ENCODE measurements at places on chromosomes 16 and 17.

DNA sequence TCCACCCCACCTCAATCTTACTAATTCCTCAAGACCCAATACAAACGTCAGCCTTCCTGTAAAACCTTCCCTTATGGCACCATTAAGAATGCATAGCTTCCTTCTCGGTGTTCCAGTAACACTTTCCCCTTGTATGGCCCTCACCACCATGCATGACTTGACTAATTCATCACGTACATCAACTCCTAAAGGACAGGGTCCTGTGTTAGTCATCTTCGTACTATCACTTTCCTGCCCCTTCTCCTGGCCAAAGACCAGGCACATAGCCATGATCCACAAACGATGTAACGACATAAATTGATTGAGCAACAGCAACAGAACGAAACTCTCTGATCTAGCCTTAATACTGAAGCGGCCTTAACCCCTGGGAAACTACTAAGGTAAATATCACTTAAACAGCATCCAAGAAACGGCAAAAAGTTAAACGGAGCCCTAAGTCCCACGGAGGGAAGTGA is 612 bp downstream of the PSMD12 start:
- no peak for DNase-seq

DNA sequence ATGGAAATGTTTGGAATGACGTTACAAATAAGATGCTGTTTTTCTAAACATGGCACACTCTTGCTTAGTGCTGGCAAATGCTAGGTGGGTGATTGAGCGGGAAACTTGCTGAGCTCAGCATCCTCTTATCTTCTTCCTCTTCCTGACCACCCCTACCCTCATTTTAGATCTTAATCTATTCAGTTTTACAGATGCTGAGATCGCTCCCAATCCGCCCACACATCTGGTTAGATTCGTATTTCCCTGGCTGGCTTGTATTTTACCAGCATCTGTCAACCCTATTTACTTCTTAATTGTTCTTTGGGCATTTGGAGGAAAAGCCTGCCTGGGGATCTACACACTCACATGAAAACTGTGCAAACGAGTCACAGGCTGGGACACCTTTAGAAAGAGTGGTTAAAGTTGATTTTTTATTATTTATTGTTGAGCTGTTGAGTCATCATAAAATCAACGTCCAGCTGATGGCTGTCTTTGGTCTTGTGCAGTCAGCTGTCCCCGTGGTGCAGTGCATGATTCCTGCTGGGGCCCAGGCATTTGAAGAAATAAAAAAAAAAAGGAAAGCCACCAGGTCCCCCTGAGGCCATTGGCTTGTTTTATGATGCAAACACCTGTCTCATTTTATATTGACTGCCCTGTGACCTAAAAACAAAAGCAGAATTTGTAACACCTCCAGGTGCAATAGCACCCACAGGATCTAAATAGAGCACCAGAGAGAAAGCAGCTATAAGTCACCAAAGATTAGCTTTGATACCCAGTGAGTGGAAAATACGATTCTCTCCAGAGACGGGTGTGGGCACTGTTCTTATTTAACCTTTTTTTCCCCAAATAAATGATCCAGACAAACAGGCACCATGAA is 258.6 kb downstream of the HS3ST3B1 start:
- no peak for DNase-seq

GRCh38 chr17:22512997-22513538 is 820.7 kb downstream of the KCNJ18 start:
- no peak for DNase-seq

DNA sequence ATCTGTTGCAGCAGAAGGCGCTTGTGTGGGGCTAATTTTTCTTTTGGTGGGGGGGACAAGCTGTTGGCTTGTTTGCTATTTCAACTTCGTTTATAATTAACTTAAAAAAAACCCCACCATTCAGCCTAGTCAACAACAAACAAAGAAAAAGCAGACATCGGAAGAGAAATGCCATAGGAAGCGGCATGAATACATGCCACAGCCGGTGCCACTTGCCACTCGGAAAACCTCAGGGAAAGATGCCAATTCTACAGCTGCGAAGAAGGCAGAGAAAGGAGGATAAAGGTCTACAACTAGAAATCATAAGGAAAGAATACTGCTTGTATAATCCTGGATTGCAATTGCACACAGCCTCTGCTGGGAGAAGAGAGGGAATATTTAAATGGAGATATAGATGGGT is 254.4 kb upstream of the PMFBP1 start:
- DNase-seq, result no peak

DNA sequence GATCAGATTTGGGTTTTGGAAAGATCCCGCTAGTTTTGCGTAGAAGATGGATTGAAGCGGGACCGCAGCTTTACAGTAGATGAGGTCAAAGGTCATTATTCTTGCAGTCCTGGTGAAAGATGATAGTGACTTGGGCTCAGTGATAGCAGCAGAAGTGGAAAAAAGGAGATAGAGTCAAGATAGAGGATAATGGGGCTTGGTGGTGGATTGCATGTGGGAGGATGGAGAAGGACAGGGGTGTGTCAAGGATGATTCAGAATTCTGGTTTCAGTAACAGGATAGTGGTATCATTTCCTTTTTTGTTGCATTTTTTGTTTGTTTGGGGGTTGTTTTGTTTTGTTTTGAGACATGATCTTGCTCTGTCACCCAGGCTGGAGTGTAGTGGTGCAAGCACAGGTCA is 28.7 kb downstream of the CHD9NB start:
- no peak for DNase-seq

GRCh38 chr16:64667334-64667877 is 454.5 kb downstream of the CDH11 start:
- DNase-seq, result no peak

DNA sequence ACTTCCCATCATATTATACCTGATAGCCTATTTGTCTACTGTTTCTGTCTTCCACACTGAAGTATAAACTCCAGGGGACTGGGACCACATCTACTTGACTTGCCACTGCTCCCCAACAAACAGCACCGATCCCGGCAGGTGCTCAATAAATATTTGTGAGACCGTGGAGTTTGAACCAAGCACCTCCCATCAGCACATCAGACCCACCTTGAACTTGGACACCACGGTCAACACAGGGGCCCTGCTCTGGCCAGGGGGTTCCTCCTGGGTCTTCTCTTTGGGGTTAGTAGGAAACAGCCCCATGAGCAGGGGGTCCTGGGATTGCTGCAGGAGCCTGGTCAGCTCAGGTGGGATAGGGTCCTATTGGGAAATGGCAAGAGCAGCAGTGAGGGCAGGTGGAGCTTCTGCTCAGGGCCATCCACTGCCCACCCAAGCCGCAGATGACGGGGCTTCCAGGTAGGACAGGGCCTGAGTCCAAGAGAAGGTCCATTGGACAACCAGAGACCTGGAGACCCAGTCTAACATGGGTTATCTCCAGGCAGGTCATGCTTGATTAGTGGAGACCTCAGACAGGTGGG is 19.9 kb downstream of the ZNHIT3 start:
- no peak for DNase-seq

DNA sequence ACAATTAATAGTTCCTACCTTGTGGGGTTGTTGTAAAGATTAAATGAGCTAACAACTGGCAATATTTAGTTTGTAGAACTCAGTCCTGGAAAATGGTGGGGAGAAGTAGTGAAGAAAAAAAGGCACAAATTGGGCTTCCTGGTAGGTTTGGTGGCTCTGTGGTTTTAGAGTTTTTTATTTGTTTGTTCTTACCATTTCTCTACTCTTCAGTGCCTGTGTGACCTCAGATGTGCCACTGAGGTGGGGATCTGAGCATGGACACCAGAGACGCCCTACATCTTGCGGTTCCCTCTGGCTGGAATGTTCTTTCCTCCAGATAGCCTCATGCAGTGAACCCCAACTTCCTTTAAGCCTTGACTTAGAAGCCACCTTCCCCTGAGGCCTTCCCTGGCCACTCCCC is 7.7 kb downstream of the ZBTB4 start:
- no peak for DNase-seq

DNA sequence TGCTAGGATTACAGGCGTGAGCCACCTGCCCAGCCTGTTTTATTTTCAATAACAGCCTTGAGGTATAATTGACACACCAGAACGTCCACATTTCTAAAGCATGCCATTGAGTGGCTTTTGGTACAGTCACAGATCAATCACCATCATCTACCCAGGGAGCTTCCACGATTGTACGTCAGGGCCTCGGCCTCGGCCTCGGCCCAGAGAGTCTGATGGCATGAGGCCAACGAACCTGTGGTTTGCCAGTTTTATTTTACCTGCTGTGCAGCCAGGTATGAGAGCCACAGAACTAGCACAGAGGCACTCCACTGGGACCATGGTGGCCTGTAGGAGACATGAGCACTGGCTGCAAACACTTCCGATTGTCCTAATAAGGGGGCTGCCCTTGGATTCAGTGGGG is 8.3 kb downstream of the UBALD1 start:
- no peak for DNase-seq

DNA sequence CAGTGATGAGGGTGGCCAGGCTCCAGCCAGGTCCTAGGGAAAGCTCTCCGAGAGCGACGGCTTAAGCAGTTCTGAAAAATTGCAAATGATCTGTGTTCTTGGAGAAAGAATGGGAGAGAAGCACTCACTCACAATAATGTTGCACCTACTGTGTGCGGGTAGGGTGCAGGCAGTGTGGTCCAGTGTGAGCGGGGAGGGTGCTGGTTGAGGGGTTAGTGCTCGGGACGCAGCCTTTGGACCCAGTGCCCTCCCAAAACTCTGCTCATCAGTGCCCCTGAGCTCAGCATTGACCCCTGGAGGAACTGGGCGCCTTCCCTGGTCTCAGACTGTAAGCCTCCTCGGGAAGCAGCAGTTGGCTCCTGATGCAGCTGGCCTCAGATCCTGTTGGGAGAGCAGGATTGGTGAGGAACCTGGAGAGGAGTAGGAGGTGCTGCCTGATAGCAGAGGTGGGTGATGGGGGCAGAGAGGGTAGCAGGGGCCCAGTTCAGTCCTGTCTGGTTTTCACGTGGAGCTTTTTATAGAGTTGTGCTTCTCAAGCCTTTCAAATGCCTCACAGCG is 23.6 kb upstream of the ZNF750 start:
- DNase-seq, result no peak

- DNase-seq, result no peak
These were observed 40.3 kb upstream of the ENPP7 start for GRCh38 chr17:79690466-79690865.

DNA sequence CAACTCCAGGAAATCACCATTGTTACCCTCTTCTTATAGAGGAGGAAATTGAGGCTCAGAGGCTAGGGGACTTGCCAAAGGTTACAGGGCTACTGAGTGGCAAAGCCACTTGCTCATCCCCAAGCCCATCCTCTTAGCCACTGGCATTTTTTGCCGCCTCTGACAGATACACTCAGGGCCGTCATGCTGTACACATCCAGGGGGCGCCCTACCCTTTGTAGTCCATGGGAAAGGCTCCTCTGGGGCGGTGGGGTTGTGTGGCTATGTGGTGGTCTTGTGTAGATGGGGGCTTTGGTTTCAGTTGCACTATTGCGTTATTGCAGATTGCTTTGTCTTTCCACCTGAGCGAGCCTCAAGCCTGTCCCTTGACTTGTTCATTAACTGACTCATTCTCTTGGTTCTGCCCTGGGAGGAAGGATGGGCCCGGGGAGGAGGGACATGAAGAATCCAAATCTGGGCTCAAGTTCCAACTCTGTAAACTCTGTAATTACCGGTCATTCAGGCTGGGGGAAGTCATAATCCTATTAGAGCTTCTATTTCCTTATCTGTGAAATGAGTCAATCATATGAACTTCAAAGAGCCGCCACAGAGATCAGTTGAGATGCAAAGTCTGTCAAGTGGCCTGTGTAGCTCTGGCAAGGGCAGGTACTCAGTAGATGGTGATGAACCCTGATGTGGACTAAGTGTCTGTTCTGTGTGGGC is 2.8 kb downstream of the NOS2 start:
- no peak for DNase-seq

GRCh38 chr17:80668375-80669148 is 123.9 kb downstream of the RPTOR start:
- DNase-seq, result no peak

- no peak for DNase-seq
These were observed 190.7 kb upstream of the DYNLRB2 start for GRCh38 chr16:80350061-80350460.

- DNase-seq, result no peak
These were observed 50.4 kb upstream of the CIBAR2 start for GRCh38 chr16:85162478-85163277.

DNA sequence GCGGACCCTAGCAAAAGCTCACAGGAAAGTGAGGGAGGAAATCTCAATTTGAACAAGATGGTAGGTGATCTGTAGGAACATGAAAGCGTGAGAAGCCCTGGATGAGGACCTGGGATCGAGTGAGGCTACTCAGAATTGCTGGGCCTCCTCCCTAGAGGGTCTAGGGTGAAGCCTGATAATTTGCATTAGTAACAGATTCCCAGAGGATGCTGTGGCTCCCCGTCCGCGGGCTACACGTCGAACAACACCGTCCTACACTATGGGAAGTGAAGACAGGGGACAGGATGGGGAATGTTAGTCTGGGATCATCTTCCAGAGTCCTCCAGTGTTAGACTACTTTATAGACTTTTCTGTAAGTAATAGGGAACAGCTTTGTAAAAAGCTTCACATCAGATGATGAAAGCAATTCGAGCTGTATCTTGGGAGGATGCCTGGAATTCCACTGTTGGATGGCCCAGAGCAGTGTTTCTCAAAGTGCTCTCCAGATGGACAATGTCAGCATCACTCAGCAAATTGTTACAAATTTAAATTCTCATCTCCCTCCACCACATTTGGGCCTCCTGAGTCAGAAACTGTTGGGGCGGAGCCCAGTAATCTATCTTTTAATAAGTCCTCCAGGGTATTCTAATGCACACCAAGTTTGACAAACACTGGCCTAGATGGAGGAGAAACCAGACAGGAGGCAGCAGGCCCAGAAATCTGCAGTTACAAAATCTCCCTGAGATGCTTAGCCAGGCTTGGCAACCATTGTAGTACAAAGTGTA is 6.5 kb downstream of the FNDC8 start:
- DNase-seq, result no peak

DNA sequence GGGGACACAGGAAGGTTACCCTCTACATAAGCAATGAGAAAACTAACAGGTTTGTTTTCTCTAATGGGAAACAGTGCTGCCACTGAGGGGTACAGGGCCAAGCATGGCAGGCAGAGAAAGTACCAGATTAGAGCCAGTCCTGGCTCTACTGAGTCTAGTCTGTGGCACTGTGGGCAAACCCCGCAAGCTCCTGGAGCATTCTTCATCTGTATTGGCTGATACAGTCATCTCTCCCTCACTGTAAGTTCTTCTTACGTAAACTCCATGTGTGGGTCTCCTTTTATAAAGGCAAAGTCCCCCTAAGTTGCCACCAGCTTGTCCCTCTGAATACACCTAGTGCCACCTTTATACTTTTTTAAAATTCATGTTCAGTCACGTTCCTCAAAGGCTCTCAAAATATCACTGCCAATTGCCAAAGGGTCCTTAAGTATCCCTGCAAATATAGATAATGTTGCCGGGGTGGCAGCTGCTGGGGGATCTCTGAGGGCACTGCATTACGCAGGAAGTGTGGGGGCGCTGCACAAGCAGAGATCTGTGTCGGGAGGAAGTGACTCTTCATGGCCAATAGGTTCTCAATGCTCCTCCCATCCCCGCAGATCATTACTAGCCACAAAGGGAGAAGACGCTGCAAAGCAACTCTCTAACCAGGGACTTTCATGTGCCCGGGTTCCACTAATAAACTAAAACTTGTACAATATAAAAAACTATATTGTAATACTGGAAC is 18.8 kb downstream of the XPO6 start:
- DNase-seq, result peak; percentile 46

Measured in activated CD4-positive, CD25-positive, alpha-beta regulatory T cell (primary cell).